ENCODE measurements at places on chromosomes 6 and 20.

DNA sequence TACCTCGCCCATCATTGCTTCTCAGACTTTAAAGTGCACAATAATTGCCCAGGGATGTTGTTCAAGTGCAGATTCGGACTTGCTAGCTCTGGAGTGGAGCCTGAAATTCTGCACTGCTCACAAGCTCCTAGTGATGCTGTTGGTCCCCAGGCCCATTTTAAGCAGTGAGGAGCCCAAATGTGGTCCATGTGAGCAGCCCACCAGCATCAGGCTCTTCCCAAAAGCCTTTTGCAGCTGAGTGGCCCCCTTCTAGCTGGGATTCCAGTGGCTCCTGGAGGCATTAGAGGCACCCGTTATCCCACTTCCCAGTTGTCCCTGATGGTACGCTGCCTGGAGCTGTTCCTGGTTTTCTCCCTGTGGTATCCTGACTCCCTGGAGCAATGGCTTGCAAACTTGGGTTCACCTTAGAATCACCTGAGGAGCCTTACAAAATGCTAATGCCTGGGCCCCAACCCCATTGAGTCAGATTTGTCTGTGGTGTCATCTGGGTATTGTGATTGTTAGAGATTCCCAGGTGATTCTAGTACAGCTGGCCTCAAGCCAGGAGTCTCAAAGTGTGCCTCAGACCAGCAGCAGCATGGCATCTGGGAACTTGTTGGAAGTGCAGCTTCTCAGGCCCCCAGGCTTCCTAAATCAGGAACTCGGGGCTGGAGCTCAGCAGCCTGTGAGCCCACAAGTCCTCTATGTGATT lies 186.9 kb upstream of the SLC24A3 start:
- DNase-seq: no peak

DNA sequence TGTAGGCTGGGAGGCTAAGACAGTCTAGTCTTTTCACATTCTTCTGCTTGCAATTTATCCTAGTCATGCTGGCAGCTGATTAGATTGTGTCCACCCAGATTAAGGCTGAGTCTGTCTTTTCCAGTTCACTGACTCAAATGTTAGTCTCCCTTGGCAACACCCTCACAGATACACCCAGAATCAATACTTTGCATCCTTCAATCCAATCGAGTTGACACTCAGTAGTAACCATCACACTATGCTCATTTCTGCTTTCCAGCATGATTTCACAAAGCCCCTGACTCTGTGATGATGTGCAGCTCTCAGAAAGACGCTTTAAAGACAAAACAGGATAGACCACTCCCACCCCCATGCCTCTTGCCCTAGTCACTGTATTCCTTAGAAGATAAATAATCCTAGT lies 693.0 kb downstream of the HTR1B start:
- DNase-seq: no peak

DNA sequence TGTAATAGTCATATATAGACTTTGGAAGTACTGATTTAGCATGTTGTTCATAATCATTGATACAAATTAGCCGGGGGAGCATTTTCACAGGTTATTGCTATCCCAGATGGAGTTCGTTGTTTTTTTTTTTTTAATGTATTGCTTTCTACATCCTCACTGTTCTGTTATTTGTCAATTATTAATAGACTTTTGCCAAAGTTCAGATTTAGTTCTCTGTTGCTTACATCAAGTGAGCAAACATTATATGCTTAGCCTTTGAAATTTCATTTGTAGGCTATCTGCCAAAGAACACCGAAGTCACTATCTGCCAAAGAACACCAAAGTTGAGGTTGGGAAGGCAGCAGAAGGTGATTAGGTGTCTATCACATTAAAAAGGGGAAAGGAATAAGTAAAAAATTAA lies at the start of gene HAO1:
Gene HAO1, minus strand, starts transcription at position 118 of the 400 bp plus-strand sequence. Its CDS starts 36 bp downstream, at position 82.
- DNase-seq: no peak

DNA sequence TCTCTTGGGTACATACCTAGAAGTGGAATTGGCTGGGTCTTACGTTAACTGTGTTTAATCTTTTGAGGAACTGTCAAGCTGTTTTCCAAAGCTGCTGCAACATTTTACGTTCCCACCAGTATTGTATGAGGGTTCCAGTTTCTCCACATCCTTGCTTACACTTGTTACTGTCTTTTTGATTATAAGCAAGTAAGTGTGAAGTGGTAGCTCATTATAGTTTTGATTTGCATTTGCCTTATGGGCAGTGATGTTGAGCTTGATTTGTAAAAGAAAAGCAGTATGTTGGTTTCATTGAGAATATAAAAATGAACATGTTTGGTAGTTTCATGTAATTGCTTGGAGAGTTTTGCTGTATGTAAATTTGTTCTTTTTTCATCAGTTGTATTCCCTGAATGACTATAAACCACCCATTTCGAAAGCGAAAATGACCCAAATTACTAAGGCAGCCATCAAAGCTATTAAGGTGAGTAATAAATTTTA lies 40.4 kb downstream of the SCAF8 start:
- no peak for DNase-seq

DNA sequence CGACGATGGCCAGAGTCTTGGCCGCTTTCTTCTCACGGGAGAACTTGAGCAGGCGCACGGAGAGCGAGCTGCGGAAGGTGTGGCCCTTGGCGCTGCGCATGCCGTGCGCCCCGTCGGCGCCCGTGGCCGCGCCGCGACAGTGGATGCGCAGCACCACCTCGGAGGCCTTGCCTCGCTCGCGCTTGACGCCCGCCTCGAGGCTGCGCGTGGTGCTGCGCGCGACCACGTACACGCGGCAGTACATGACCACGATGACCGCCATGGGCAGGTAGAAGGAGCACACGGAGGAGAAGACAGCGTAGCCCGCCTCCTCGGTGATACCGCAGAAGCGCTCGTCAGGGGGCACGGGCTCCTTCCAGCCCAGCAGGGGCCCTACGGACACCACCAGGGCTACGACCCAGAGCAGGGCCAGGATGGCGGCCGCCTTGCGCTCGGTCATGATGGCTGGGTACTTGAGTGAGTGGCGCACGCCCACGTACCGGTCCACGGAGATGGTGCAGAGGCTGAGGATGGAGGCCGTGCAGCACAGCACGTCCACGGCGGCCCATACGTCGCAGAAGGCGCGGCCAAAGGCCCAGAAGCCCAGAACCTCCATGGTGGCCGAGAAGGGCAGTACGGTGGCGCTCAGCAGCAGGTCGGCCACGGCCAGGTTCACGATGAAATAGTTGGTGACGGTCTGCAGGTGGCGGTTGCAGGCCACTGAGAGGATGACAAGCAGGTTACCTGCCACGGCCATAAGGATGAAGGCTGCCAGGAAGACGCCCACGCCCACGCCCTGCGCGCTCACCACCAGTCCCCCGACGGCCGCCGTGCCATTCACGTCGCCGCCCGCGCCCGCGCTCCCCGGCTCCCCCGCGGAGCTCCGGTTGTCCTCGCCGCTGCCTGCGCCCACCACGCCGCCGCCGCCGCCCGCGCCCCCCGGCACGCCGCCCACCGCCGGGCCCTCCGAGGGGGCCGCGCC lies 232.8 kb upstream of the RNF24 start:
- no peak for DNase-seq

GRCh38 chr20:8780915-8781314 lies 288.0 kb upstream of the PLCB4 start:
- no peak for DNase-seq

DNA sequence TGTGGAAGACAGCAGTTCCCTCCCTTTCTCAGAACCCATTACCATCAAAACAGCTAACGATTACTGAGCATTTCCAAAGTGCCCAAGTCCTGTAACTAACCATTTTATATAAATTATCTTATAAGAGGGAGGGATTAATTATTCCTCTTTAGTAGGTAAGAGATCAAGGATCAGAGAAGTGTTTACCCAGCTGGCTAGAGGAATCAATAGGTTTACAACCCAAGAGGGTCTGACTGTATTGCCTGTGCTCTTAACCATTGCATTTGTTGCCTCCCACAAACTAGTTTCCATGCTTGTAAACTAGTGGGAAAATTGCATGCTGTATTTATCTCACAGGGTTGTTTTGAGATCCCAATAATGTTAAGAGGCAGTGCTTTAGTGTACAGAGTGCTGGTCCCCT lies 3.7 kb upstream of the DBNDD2 start:
- no peak for DNase-seq

DNA sequence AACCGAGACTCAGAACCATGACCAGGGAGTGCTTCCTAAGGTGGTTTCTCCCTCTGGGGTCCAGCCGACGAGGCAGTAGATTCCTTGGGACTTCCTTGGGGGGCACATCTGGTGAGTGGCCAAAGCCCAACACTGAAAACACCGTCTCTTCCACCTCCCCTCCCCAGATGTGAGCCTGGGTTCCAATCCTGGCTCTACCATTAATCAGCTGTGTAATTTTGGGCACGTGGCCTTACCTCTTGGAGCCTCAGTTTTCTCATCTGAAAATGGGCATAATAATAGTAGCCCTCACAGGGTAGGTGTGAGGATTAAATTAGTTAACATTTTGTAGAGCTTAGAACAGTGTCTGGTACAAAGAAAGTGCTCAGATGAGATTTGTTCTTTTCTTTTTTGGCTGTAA lies 5.5 kb downstream of the FAM110A start:
- no peak for DNase-seq

DNA sequence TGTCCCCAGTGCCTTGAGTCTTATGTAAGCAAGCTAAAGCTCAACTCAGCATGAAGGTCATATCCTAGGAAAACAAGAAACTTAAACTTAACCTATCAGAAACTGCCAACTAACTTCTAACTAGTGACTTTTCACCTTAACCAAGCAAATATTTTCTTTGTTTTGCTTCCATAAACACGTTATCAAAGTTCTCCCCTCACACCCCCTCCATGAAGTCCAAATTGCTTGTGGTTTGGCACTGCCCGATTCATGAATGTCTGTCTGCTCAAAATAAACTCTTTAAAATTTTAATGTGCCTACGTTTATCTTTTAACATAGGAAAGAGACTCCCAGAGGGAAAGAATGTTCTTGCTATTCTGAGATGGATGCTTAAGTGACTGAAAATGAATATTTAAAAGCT lies 34.9 kb downstream of the GSTA2 start:
- DNase-seq: no peak

Measured in SJCRH30 (cell line).